ENCODE measurements at places on chromosomes 4 and X.
A peak's percentile ranks its signal among the peaks of the same experiment; 100 is the strongest.

GRCh38 chrX:9610771-9611392, 146.0 kb downstream of the TBL1X start:
- DNase-seq, result no peak

DNA sequence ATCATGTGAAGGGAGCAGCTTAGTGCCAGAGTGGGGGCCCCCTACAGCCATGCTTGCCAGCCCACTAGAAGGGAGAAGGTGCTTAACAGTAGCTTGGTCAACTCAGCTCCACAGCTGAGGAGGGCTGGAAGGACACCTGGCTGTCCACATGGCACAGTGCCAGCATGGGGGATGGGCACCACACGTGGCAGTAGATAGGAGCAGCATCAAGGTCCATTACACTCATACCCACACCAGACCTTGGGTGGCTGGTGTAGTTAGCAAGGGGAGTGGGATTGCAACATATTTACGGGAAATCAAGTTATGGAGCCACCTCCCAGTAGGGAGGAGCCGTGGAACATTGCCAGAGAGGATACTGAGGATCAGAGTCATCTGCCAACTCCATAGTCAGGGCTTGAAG, 37.9 kb upstream of the SLC4A4 start:
- no peak for DNase-seq

- DNase-seq, result no peak
These were observed 169.1 kb upstream of the PCDH18 start for GRCh38 chr4:137701401-137701800.

GRCh38 chr4:159577241-159577640, 474.4 kb downstream of the RAPGEF2 start:
- no peak for DNase-seq

DNA sequence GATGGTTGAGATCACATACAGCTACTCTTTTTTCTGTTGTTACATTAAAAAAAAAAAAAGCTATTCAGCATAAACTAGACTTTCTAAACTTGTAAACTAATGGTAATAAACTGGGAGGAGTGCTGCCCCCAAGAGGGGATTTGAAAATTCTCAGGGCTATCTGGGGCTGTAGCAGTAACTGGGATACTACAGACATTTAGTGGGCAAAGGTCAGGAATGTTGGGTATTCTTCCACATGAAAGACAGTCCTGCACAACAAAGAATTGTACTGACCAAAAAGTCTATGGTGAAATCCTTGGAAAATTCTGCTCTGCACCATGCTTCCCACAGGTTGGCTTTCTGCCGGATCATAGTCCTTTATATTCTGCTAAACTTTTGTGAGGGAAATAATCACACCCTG, 232.6 kb upstream of the BOD1L1 start:
- no peak for DNase-seq

DNA sequence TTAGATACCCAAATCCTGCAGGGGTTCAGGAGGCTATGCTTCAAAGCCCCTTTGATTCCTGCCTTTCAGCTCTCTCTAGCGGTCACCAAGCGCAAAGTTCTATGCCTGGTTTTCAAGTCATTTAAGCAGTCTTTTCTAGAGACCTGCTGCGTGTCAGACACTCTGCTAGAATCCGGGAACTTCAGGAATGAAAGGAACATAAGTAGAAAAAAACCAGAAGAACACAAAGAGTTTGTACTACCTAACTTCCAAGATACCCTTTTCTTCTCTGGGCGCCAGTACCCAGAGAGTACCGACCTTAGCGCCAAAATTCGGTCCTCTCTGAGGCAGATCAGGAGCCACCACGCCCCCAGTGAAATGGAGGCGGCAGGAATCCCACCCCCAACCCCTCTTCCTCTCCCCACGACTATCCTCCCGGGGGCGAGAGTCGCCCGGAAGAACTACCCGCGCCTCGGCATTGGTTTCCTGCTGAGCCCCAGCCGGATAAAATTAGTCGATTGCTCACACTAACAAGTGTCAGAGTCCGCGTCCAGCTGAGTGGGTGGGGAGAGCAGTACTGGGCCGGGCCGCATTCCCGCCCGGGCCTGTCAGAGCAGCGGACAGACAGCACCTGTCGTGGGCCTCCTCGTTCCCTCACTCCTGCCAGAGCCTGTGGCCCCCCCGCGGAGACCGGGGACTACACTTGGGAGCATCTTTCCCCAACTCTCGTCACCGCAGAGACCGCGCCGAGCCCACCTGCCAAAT, 78.8 kb downstream of the RLIM start:
- DNase-seq, result peak; percentile 15

- no peak for DNase-seq
These were observed 5.9 kb downstream of the SPARCL1 start for GRCh38 chr4:87523307-87523706.

- DNase-seq, result peak; percentile 12
These were observed 14.5 kb upstream of the KDM5C start for GRCh38 chrX:53239474-53239873.

- no peak for DNase-seq
These were observed 84.5 kb upstream of the ARHGEF9 start for GRCh38 chrX:63869506-63869905.
